ENCODE measurements at places on chromosomes 13 and 19.

DNA sequence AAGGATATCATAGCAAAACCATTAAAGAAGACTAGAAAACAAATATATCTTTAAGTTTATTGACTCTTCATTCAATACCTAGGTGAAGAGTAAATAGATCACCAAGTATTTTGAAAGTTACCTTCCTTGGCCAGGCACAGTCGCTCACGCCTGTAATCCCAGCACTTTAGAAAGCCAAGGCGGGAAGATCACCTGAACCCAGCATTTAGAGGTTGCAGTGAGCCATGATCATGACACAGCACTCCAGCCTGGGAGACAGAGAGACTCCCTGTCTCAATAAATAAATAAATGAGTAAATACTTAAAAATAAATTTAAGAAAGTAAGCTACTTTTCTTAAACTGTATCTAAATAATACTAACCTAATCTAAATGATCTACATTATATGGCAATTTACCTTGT lies 8.9 kb upstream of the WBP4 start:
- no peak for DNase-seq

DNA sequence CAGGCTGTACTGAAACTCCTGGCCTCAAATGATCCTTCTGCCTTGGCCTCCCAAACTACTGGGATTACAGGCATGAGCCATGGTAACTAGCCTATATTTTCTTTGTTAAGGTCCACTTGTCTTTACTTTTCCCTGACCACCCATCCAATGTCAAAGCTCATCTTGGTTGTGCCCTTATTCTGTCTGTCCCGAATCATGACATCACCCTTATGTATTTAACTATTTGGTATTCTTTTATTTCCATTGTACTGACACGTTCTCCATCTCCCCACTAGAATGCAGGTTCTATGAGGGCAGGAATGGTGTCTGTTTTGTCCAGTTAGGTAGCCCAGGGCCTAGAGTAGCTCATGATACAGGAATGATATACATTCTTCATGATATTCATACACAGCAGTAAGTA lies 104.8 kb downstream of the ZNF536 start:
- no peak for DNase-seq

- DNase-seq, result no peak
Measured at GRCh38 chr13:23714672-23715071, 144.5 kb downstream of the TNFRSF19 start.

GRCh38 chr13:44573790-44574465 lies 2.2 kb downstream of the TSC22D1 start:
- no peak for DNase-seq

DNA sequence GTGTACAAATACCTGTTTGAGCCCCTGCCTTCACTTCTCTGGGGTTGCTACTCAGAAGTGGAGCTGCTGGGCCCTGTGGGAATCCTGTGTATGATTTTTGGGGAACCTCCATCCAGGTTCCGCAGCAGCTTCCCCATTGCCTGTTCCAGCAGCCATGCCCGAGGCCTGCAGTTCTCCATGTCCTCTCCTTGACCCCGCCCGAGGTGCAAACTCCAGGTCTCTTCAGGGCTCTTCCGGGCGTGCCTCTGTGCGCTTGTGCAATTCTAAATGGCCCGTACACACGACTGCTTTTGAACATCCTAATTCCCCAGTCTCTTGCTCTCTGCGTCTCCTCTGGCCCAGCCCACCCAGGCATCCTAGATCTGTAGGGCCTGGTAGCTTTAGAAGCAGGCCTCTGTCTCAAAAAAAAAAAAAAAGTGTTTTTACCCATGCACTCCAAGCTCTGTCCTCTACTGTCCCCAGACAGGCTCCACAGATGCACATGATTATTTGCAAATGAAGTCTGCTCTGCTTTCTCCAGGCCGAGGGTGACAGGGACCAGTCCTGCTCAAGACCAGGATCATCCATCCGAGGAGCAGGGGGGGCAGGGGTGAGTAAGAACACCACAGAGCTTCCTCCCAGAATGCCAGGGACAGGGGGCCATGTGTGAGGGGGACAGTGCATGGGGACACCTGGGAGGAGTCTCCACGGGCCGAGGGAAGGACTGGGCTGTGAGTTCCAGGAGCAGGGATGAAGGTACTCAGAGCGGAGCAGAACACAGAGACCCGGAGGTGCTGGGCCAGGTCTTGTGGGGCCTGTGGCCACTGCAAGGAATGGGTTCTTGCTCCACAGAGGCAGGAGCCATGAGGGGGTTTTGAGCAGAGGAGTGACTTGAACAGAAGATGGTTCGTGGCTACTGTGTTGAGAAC lies 51.7 kb downstream of the SLC7A9 start:
- no peak for DNase-seq

- no peak for DNase-seq
Measured at GRCh38 chr13:53041968-53042516, 13.4 kb downstream of the OLFM4 start.

DNA sequence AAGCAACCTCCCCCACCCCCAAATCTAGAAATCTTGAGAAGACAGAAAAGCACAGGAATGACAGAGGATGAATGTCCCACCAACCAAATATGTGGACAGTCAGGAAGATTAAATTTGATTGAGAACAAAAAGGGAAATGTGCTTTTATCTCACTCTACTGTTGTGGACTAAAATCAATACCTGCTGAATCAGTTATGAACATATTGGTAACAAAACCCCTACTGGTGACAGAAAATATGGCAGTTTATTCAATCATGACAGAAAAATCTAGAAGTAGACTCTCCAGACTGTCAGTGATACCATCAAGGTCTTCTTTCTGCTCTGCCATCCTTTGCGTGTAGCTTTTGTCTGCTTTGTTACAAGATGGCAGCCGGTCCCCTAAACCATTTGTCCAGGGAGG lies 35.2 kb downstream of the FAM216B start:
- no peak for DNase-seq

- DNase-seq, result no peak
Measured at GRCh38 chr13:44815623-44816022, 173.6 kb downstream of the NUFIP1 start.

DNA sequence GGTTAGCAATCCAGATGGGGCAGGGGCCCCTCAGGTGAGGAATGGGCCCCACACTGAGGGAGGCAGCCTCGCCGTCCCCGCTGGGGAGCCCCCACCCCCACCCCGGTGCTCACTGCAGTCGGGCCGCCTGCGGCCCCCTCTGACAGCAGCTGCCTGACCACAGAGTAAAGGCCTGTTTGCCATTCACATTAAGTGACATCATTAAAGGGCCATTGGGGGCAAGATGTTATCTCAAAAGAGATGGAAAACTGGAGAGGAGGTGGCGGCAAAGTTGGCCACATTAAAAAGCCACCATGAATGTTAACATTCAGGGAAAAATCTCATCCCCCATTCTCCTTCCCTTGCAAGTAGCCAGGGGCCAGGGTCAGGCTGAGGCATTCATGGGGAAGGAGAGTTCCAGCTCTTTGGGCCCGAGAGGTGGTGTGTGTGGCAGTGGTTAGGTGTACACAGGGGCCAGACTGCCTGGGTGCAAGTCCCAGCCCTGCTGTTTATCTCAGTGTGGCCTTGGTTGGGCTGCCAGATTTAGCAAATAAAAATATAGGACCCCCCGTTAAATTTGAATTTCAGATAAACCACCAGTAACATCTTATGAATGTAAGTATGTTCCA lies 20.9 kb downstream of the VSTM2B start:
- no peak for DNase-seq

DNA sequence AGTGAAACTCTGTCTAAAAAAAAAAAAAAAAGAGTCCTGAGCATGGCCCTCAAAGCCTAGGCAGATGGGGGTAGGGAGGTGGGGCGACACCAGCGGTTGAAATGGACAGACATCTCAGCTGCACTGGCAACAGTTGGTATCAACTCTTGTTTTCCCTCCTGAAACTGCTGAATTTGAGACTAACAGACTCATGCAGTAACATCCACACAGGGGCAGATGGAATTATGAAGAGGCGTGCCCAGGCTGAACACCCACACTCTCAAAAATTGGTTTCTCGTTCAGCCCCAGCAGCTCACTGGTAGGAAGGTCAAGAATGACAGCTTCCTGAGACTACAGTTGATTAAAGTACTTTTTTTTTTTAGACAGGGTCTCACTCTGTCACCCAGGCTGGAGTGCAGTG lies 24.1 kb downstream of the PBX4 start:
- no peak for DNase-seq

GRCh38 chr13:114140906-114141250 lies 8.5 kb upstream of the RASA3 start:
- no peak for DNase-seq

GRCh38 chr13:106462710-106463109 lies 72.8 kb downstream of the EFNB2 start:
- no peak for DNase-seq

DNA sequence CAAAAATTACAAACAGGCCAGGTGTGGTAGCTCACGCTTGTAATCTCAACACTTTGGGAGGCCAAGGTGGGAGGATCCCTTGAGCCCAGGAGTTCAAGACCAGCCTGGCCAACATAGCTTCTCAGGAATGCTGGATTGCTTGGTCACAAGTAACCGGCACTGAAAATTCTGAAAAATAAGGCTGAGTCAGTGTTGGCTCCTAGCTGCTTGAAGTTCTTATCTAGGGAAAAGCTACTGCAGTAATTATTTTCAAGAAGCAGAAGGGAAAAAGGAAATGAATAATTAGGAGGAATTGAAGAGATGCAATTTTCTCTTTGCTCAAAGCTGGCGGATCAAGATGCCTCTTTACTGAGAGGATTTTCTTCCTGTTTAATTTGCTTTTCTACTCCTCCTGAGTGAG lies 75.0 kb upstream of the GTF3A start:
- DNase-seq, result no peak

Data from activated CD8-positive, alpha-beta memory T cell treated with anti-CD3 and anti-CD28 coated beads for 1 hour (primary cell).